ENCODE measurements at places on chromosomes 7 and 10.

- DNase-seq, result no peak
Measured at GRCh38 chr7:81218480-81219106, 299.7 kb upstream of the SEMA3C start.

- no peak for DNase-seq
Measured at GRCh38 chr10:59586407-59586891, 123.2 kb downstream of the SLC16A9 start.

DNA sequence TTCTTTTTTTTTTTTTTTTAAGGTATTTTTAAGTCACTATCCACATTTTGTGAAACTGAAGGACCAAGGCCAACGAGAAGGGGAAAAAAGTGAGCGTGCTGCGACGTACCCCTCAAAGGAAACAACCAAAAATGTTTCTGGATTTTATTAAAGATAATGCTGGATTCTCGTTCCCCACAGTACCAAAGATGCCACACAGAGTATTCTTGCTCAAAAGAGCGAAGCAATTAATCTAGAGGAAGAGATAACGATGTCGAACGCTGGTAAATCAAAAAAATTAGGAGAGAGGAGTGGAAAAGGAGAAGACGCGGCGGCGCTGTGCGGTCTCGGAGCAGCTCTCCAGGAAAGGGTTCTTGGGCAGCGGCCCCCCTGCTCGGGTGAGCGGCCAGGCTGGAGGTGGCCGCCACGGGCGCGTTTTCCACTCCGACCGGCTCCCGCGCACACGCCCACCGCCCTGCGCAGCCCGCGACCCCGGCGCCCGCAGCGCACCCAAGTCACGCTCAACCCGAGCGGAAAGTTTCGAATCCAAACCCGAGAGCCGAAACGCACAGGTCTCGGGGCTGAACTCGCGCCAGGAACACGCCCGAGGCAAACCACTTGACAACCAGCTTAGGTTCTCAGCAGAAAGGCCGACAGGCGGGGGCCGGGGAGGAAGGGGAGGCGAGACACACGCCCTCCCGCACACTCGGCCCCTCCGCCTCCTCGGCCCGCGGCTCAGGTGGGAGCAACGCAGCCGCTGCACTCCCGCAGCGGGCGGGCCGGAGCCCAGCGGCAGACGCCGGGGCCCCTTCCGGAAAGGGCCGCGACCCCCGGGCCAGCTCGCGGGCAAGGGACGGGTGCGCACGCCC is 989 bp downstream of the SRPK2 start:
- DNase-seq, result peak; percentile 26

GRCh38 chr10:4057725-4058513 is 272.9 kb upstream of the KLF6 start:
- no peak for DNase-seq

GRCh38 chr10:35056686-35057085 is 33.5 kb downstream of the CUL2 start:
- no peak for DNase-seq

- no peak for DNase-seq
Measured at GRCh38 chr10:92829042-92829785, 19.1 kb upstream of the EXOC6 start.

- DNase-seq, result no peak
Measured at GRCh38 chr7:23058408-23059096, 44.6 kb upstream of the HYCC1 start.

GRCh38 chr7:18366394-18366793 is 129.2 kb upstream of the HDAC9 start:
- DNase-seq, result no peak

GRCh38 chr10:61390851-61391250 is 62.3 kb downstream of the TMEM26 start:
- DNase-seq, result no peak

Data from hippocampal formation (tissue), 2 donors.